ENCODE measurements at places on chromosomes 7 and 10.

- DNase-seq, result no peak
These were observed 178.8 kb upstream of the ANKRD30A start for GRCh38 chr10:36946598-36946997.

- no peak for DNase-seq
These were observed 593 bp upstream of the CUX1 start for GRCh38 chr7:101816595-101817470.

DNA sequence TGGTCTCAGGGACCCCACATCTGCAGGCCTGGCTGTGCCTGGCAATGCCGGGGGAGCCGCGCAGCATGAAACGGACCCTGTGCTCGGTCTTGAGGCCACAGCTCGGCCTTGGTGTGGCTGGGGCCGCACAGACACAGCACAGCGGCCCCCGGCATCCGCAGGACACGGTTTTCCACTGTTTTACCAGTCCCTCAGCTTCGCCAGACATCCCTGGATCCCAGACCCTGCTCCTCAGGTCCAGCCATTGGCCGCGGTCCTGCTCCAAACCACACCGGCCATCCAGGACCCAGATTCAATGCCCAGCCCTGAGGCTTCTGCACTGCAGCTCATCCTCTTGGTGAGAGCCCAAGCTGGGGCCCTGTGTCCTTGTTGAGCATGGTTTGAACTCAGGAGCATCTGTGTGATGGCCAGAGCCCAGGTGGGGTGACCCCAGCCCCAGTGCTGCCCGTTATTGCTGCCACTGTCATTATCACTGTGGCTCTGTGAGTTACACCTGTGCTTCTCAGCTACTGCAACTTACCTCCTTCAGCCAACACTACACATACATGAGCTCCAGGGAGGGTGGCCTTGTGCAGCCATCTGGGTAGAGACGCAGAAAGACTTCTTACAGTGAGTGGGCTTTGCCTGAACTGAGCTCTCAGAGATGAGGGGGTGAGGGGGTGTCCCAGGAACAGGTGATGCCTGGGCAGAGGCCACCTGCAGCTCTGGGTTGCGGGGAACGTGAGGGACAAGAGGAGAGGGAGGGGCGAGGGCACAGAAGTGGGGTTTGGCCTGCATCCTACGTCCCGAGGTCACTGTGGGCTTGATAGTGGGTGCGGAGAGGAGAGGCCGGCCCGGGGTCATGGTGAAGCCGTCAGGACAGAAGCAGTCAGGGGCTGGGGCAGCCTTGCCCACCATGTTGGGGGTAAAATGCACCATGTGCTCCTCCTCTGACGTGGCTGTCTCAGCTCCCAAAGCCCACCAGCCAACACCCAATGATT, 567.6 kb downstream of the PTPRN2 start:
- no peak for DNase-seq

- DNase-seq, result no peak
These were observed 194.4 kb downstream of the TPST1 start for GRCh38 chr7:66399566-66399965.

- no peak for DNase-seq
These were observed 9.1 kb downstream of the CHRM2 start for GRCh38 chr7:136877509-136877908.
